Cortex of kidney (tissue), 1 donor: ENCODE measurements at places on chromosomes 2 and 18.

DNA sequence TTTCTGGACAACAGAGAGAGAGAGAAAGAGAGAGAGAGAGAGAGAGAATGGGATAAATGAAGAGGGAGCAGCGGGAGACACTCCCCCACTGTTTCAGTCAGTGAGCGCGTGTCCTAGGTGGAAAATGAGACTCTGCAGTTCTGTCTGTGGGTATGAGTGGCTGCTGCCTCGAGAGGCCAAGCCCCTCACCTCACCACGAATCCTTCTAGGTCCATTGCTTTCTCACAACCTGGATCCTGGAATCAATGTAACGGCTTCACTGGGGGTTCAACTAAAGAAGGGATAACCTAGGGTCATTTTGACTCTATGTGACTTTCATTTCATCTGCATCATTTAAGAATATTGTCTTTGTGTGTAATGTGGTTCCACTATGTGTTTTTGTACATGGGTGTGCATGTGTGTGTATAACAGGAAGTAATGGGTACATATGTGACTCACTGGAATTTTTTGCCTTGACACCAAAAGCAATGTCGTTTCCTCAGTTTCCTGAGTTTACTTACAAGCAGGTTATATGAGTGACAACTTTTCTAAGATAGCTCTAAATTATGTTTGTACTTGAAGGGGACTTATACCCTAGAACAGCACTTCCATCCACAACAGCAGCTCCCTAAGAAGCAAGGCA, 221.4 kb upstream of the TRIB2 start:
- DNase-seq, result no peak

DNA sequence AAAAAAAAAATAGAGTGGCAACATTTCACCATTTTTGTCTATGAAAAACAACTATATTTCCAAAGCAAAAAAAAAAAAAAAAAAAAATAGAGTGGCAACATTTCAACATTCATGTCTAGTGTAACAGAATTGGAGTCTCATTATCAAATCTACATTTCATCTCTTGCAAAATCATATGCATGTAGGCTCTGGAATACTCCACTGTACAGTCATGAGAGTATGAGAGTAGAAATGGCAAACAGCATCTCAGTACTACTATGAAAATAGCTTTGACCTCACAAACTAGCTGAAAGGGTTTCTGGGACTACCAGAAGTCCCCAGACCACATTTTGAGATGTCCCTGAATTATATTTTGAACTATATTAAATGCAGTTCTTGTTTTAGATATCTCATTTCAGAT, 82.8 kb downstream of the SMAD2 start:
- no peak for DNase-seq

GRCh38 chr18:74990563-74991081, 218.3 kb downstream of the PTGR3 start:
- DNase-seq, result no peak

DNA sequence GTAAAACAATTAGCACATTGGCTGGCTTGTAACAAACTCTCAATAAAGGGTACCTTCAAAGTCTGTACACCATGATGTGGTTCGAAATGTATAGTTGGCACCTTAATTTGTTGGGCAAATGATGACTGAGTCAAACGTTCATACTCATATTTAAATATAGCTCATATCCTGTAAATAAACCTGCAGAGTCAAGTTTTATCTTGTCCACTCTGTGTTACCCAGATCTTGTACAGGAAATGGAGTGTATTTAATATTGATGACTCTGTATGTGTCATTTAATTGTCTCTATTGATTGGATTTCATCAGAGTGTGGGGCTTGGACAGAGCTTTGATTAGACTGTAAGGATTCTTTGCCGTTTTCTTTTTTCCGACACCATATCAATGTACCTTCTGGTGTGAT, 805.6 kb upstream of the ZEB2 start:
- no peak for DNase-seq

DNA sequence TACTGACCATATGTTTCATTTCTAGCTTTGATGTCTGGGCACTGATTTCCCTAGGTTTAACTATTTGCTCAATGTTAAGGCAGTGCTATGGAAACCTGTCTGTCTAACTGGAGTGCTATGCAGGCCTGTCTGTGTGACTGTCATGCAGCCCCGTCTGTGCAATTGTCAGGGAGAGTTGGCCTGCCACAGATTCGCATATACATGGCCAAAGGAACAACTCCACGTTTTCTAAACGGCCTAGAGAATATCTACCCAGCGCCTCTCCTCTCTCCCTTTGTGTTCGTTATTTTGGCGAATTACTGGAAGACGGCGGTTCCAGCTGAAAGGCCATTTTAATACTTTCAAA, 59.6 kb upstream of the PSME4 start:
- no peak for DNase-seq
